ENCODE measurements at places on chromosomes 3 and 15. TPM values are rescaled to one million over a fixed set of nuclear protein-coding genes. Genes with fewer than 3 reads are reported as not detected.

DNA sequence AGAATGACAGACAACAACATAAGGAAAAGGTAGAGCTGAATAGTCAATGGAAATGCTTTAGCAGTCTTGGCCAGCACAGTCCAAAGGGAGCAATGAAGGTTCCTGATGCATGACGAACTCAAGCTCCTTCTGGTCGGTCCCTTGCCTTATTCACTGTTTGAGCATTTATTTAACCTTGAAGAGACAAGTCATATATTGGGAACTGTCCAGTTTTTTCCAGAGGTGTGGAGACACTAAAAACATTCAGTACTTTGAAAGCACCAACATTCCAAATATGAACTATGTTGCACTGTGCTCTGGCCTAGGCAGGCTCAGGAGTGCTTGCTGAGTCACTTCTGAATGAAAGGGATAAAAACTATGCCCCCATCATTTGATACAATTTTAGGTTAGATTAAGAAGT is 384.8 kb downstream of the MECOM start:
- DNase-seq = no peak

GRCh38 chr3:191627064-191627463 is 166.1 kb downstream of the PYDC2 start:
- no peak for DNase-seq

DNA sequence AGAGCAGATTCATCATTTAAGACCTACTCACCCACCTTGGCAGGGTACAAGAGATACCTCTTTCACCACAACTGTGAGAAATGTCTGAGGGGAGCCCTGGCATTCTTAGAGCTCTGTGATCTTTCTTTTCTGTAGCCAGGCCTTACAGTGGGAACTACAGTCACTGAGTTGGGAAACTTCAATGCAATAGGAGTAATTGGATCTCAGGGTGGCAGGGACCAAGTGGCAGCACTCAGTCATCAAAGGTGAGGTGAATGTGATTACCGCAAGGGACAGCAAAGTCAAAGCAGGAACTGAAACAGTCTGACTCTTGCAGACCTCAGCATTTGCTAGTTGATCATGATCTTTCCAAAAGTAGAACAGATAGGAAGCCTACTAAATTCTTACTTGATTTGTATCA is 7.2 kb upstream of the MCF2L2 start:
- DNase-seq = no peak

DNA sequence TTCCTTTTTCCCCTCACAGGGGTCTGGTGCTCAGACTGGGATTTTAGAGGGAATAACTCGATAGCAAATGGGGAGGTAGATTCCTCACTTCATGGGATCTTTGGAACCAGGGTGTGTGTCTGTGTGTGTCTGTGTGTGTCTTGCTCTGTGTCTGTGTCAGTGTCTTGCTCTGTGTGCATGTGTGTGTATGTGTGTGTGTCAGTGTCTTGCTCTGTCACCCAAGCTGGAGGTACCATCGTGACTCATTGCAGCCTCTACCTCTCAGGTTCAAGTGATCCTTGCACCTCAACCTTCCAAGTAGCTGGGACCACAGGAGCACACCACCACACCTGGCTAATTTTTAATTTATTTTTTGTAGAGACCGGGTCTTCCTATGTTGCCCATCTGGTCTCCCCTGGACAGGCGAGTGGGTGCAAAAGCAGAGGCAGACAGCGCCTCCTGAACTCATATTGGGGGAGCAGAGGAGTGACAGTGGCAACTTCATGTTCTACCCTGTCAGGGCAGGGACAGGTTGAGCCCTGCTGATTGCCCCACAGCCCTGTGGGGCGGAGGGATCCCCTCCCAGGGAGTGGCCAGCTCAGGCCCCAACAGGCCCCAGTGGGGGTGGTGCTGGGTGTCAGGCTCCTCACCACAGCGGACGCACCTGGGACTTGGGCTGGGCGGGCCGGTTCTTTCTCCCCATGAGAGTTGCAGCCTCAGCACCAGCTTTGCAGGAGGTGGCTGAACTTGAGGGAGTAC is 10.4 kb upstream of the SEMA4B start:
- DNase-seq = no peak

The MYLK gene
- total RNA-seq = 104 TPM

GRCh38 chr15:42608110-42608531 is 32.7 kb downstream of the STARD9 start:
- peak; percentile 64 for DNase-seq

GRCh38 chr15:35184646-35185045 is 99.6 kb upstream of the NANOGP8 start:
- no peak for DNase-seq

GRCh38 chr15:94240480-94240879 is 9.1 kb downstream of the MCTP2 start:
- DNase-seq = no peak

The TEX55 gene
- not detected for total RNA-seq

The CYP11A1 gene
- not detected for total RNA-seq

GRCh38 chr3:90011131-90011530 is 903.7 kb downstream of the EPHA3 start:
- DNase-seq = no peak

The SLC27A2 gene
- not detected for total RNA-seq

- no peak for DNase-seq
Measured at GRCh38 chr3:160001148-160001760, 12.6 kb downstream of the IL12A start.

- no peak for DNase-seq
Measured at GRCh38 chr15:85456798-85457197, 76.4 kb downstream of the AKAP13 start.

GRCh38 chr15:68354923-68355322 is 77.0 kb downstream of the ITGA11 start:
- DNase-seq = peak; percentile 96

The RPS27L gene
- 135 TPM for total RNA-seq

DNA sequence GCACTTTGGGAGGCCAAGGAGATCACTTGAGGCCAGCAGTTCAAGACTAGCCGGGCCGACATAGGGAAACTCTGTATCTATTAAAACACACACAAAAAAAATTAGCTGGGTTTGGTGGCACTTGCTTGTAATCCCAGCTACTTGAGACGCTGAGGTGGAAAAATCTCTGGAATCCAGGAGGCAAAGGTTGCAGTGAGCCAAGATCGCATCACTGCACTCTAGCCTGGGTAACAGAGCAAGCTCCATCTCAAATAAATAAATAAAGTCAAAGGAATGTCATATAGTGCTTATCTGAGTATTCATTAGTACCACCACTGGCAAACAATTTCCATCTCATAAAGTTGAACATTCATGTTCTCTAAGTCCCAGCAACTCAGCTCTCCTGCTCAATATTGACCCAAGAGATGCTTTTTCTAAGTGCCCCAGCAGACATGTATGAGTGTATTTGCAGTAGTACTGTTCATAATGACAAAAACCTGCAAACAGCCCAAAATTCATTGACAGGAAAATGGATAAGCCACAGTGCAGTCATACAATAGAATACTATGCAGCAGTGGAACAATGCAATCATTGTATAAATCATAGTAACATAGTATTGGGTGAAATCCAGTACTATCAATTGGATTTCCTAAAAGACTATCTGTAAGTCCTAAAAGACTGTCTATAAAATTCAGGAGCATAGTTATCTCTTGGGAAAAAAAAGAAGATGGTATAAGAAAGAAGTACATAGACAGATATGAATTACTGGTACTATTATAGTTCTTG is 751.5 kb upstream of the LMCD1 start:
- DNase-seq = no peak

- DNase-seq = no peak
Measured at GRCh38 chr3:76122007-76122406, 336.7 kb upstream of the ZNF717 start.

GRCh38 chr3:82556113-82556512 is 794.7 kb upstream of the GBE1 start:
- DNase-seq = no peak

The CCPG1 gene
- 91.3 TPM for total RNA-seq

DNA sequence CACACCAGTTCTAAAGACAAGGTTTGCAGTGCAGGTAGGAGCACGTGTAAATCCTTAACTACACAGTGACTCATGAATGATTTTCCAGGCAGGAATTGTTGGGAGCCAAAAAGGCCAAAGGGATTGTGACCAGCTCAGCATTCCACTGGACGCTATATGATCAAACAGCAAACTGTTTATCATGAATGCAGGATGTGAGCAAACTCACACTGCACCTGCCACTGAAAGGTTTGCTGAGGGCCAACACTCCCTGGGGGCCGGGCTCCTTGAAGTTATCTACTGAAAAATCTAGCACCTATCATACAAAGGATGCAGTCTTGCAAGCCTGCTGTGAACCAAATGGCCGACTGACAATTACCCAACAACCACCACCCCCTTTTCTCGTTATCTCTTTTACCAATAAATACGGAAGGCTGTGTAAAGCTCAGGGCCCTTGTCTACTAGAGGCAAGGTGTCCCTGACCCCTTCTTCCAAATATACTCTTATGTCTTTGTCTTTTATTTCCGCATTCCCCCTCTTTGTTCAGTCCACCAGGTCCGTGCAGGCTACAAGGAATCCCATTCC is 11.5 kb upstream of the DNASE1L3 start:
- DNase-seq = peak; percentile 54

- no peak for DNase-seq
Measured at GRCh38 chr3:22351806-22352205, 600.8 kb upstream of the ZNF385D start.

DNA sequence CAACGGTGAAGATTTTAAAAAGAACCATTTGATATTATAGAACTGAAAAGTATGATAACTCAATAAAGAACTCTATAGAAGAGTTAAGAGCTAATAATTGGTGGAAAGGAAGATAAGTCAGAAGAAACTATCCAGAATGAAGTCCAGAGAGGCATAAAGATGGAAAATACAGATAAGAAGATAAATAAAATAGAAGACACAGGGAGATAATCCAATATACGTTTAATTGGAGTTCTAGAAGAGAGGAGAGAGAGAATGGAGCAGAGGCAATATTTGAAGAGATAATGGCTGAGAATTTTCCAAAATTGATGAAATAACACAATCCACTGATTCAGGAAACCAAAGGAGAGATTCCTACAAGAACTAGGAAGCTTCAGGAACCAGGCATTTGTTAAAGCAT is 49.8 kb upstream of the EPHB3 start:
- DNase-seq = no peak

- no peak for DNase-seq
Measured at GRCh38 chr3:113677737-113678136, 18.7 kb downstream of the USF3 start.

The CTXN2 gene
- 0.05 TPM for total RNA-seq

GRCh38 chr3:142501004-142501926 is 53.4 kb upstream of the XRN1 start:
- peak; percentile 86 for DNase-seq

DNA sequence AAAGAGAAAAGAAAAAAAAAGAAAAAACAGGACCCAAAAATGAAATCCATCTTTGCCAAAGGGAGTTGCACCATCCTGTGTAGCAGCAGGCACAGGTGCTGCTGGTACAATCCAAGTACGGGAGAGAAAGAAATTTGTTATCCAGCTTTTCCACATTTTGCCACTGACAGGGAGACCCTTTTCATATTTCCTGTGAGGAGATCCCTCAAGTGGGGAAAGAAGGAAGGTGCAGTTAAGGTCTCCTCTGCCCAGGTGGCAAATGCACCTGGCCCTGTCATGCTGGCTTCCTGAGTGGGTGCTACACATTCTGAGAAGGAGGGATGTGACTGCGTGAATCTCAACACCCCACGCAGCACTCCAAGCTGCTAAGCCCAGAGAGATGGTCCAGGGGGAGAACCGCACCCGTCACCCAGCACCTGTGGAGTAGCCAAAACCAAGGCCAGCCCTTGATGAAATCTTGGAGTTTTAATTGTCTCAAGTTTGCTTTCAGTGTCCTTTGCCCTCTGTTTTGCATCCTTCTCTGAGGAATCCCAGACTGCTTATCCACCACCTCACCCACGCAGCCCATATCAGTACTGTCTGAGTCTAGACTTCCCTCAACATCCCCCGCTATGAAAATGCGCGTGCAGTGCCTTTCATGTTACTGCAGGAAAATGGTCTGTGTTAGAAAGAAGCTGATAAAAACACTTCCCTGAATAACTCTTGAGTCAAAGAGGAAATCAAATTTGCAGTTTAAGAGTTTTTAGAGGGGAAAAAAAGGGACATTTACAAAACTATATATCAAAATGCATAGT is 141.9 kb upstream of the THBS1 start:
- DNase-seq = no peak
